ENCODE measurements at places on chromosomes 12 and 14.

DNA sequence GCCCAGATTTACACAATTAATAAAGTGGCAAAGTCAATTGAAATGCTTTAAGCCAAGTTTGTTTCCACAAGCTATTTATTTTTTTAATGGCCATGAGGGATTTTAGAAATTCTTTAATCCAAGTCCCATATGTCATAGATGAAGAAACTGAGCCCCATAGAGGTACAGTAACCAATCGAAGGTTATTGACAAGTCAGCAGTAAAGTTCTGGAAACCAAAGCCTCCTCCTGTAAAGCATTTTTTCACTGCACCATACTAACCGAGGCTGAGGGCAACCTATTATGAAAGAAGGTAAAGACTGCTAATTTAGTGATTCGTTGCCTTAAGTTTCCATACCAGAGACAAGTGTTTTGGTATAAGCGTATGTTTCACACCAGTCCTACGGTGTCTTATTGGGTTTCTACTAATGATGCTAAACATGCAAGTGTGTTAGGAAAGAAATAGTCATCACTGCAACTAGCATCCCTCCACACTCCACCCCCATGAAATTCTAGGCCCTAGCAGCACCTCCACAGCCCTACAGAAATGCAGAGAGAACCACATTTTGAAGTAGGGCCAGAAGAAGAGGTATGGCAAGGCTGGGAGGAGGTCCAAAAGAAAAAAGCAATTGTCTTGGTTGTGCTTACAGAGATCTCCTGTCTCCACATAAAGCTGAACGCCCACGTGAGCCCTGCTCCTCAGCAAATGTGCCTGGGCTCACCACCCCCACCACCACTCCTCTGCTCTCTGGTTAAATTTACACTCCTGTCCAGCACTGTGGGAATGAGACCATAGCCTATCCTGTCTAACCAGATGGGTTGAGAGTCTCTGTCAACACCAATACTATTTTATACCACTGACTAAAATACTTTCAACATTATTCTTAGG, 271.1 kb upstream of the G2E3 start:
- no peak for DNase-seq

DNA sequence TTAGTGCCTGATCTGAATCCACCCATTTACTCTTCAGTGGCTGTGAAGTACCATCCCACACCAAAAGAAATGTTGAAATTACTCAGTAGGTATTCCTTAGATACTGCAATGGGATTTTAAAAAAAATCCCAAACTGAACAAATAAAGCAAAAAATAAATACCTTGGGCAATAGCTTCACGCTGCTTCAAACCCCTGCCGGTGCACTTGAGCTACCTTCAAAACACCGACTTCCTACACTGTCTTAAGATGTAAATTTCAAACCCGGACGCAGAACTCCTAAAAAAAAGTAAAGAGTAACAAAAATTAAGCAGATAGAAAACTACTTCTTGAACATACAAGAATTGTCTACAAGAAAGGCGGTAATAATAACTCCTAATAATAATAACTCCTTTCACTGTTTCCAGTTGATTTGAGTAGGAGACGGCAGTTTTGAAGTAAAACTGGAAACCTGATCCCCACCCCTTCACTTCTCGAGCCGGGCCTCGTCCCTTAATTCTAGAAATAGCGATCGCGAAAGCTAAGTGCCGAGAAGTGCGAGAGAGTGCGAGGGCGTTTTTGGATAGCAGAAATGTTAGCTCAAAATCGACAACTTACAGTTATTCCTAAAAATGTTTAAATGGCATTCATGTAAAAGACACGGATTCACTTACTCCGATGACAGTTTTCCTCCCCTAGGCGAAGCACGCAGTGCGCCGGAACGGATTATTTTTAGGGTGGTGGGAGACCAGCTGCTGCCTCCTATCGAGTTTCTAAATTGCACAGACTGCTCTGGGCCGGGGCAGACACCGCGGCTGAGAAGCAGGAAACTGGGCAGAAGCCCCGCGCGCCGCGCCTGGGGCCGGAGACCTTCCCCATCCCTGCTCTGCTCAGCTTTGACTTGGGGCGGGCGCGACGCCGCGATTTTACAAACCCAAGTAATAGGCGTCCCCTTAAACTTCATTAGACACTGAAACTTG, at the start of gene ABCC9:
ABCC9 (minus strand) TSS at position 878 of the 957 bp plus-strand sequence. CDS start 4,752 bp downstream, outside the sequence.
- peak; percentile 50 for DNase-seq

- DNase-seq: no peak
Observed at GRCh38 chr14:22517117-22517720, 71.8 kb downstream of the DAD1 start.

- no peak for DNase-seq
Observed at GRCh38 chr12:48015954-48016353, 11.7 kb upstream of the COL2A1 start.

DNA sequence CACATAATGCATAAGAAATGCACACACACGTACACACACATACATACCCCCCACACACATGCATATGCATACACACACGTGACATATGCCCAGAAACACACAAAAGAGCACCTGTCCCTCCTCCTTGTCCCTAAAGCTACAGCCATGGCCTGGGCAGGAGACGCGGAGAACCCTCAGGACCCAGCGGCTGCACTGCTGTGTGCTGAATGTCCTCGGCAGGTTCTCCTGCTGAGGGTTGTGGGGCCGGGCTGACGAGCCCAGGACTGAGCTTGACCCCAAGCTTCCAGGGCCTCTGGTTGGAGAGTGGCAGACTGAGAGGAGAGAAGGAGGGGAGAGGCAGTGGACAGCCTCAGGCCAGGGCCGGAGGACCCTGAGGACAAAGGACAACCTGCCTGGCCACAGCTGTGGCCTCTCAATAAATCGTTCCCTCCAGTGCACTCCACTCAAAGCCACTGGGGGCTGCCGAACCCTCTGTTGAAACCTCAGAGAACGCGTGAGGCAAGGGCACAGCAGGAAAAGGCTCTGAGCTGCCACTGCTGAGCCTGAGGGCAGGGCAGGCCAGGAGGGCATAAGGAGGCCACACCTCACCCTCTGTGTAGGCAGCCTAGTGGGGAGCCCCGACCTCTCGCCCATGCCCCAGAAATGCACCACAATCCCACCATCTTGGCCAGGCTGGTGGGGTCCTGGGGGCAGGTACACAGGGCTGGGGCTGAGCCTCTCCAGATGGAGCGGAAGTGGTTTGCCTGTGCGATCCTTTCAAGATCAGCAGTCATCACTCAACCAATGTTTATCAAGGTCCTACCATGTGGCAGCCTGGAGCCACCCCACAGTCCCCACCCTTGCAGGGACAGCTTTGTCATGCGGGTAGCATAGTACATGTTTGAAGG, 3.1 kb downstream of the CACNA2D4 start:
- no peak for DNase-seq

DNA sequence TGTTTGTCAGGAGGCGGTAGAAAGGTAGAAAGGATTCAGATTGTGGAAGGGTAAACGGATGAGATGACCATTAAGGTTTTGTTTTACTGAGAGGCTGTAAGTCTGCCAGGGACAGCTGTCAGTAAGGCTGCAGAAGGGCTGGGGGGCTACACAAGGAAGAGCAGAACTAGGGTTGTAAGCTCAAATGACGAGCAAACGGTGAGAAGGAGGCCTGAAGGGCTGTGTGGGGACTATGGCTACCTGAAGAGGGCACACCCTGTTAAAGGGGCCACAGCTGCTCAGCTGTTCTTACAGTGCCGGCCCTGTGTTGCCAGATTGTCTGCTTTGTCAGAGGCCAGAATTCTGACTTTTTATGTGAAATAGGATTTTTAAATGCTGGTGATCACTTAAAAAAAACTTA, 19.1 kb downstream of the VASH1 start:
- no peak for DNase-seq

GRCh38 chr12:113043240-113043639, 13.3 kb upstream of the DTX1 start:
- DNase-seq: no peak

- DNase-seq: no peak
Observed at GRCh38 chr14:77615361-77616132, 890 bp downstream of the SPTLC2 start.

DNA sequence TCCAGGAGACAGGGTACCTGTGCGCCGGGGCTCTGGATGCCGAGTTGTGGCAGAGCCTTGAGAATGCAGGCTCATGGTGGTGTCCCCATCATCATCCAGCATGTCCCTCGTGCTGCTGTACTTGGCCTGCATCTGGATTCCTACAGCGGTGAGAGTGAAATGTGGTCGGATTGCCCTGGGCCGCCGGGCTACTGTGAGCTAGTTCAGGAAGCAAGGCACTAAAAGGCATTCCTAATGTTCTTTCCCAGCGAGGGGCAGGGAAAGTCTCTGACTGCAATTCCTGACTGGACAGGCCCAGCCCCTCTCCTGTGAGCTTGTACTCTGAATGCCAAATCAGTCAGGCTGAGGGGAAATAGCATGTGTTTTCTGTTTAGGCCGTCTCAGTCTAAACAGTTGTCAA, at the start of gene CLEC1A:
CLEC1A (minus strand) TSS at position 195 of the 400 bp plus-strand sequence; CDS start at position 132, 63 bp downstream.
- no peak for DNase-seq

DNA sequence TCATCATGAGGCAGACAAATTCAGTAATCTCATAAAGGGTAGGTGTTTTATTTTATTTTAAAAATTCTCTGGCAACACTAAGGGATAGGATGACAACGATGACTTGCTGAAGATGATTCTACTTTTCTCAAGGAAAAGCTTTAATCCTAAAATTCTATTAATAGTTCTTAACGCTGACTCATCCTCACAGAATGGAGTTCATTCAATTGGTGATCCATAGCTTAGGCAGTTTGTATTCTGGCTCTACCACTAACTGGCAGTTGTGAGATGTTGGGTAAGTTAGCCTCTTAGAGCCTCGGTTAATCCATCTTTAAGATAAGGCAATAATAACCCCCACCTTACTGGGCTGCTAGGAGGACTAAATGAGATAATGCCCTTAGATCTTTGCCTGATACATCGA, 116.3 kb downstream of the RTN1 start:
- DNase-seq: no peak

GRCh38 chr12:41967668-41968500, 176.8 kb downstream of the GXYLT1 start:
- DNase-seq: no peak

- DNase-seq: no peak
Observed at GRCh38 chr14:96799489-96800054, 2.4 kb downstream of the VRK1 start.

- no peak for DNase-seq
Observed at GRCh38 chr14:72999316-72999715, 27.6 kb downstream of the ZFYVE1 start.

DNA sequence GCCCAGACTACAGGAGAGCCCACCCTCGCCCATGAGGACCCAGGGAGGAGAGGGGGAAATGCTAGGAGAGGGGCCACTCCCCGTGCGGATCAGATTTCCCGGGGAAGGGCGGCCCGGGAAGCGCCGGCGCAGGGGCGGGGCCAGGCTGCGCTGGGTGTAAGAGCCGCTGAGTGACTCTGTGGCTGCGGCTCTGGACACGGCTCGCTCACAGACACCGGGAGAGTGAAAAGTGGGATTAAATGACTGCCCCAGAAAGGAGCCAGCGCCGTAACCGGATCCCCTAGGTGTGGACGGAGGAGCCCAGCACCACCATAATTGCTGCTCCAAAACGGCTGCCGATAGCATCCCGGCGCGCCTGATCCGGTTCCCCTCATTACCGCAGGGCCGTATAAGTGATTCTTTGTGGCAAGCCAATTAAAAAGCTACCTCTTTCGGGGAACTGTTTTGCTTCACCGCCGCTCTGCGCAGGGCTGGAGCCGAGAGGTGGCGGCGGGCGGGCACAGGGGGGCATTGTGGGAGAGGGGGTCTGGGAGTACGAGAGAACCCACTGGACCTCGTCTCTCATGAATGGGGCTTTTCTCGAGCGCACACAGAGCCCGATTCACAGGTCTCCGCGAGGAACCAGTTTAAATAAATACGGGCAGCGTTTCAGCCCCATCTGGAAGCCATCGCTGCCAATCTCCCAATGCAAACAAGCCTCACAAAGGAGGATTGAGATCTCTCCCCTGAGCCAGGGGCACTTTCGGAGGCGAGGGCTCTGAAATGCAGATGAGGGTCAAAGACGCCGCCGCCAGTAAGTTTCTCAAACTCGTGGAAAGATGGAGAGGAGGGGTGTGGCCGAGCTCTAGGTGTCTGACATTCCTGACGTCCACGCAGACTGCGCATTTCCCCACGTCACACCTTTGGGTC, 2.5 kb downstream of the COL2A1 start:
- DNase-seq: no peak

DNA sequence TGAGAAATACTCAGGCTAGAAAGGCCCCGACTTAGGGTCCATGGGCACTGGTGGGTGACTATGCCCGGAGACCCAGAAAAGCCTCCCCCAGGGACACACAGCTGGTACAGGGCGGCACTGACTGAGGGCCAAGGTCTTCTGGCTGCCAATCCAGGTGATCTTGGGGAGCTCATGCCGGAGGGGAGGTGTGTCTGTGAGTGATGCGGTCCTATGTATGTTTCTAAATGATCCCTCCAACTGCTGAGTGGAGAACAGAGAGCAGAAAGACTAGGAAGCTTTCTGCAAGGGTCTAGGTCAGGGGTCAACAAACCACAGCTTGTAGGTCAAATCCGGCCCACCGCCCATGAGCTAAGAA, 391 bp downstream of the SERPINA4 start:
- no peak for DNase-seq

DNA sequence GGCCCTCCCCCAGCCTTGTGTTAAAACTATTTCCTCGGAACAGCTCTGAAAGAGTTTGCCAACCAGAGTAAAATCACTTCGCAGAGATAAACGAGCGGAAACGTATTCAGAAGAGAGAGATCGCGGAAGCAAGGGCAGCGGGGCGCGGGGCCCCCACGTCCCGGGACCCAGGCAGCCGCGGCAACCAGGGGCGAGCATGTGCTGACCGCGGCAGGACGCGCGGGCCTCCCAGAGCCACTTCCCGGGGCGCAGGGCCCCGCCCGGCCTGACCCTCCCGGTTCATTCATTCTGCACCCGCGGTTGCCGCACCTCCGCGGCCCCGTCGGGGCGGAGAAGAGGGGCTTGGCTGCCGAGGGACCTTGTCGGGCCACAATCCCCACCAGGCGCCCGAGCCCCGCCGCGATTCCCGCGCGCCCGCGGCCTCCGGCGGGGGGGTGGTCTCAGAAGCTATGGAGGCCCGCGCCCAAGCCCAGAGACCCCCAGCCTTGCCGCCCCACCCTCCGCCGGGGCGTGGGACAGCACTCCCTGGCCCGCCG, 598 bp downstream of the UBE2N start:
- no peak for DNase-seq

- DNase-seq: no peak
Observed at GRCh38 chr12:52358575-52359350, 8.5 kb downstream of the KRT85 start.

DNA sequence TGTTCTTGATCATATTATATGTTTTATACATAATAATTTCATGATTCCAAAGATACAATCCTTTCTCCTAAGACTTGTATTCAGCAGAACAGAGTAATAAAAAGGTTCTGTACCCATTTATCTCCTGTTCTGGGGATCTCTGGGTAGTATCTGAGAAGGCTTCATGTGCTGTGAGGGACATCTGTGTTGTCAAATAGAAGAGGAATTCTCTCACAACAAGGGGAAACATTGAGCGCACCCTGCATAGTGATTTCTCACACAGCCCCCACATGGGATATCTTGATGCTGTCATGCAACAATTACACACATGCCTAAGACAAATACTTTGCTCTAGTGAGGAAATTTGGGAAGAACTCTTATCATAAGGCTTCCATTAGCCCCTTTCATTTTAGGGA, 101.8 kb upstream of the ATF1 start:
- no peak for DNase-seq

- DNase-seq: no peak
Observed at GRCh38 chr12:79033788-79034187, 169.2 kb downstream of the SYT1 start.

- DNase-seq: no peak
Observed at GRCh38 chr12:57836442-57837375, 9.8 kb downstream of the CTDSP2 start.

Measured in dorsolateral prefrontal cortex (tissue), 122 donors.